ENCODE measurements at places on chromosomes 2 and 18. TPM values are rescaled to one million over a fixed set of nuclear protein-coding genes. Genes with fewer than 3 reads are reported as not detected.
A peak's percentile ranks its signal among the peaks of the same experiment; 100 is the strongest.

DNA sequence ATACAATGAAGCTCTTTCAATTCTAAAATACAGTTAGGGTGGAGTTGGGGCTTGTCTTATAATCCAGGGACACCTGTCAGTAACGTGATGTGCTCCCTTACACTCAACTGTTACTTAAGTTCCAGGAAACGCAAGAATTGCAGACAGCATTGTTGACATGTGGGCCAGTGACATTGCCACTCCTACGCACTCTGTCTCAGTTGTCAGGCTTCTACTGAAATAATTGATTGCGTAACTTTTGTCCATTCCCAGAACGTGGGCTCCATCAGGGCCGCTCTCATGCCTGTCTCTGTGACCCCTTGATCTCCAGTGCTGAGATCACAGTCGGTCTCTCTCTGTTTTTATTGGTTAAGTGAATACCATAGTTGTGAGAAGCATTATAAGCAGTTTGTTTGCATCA lies 487.8 kb downstream of the GALR1 start:
- no peaks in the 10 kb centered on the region for H3K4me1 ChIP-seq
- DNase-seq = no peak
- H3K27ac ChIP-seq = no peak overlapping the region
- H3K36me3 ChIP-seq = no peaks in the 10 kb centered on the region
- H3K27me3 ChIP-seq = no peaks in the 10 kb centered on the region
- H3K4me3 ChIP-seq = no peak overlapping the region

DNA sequence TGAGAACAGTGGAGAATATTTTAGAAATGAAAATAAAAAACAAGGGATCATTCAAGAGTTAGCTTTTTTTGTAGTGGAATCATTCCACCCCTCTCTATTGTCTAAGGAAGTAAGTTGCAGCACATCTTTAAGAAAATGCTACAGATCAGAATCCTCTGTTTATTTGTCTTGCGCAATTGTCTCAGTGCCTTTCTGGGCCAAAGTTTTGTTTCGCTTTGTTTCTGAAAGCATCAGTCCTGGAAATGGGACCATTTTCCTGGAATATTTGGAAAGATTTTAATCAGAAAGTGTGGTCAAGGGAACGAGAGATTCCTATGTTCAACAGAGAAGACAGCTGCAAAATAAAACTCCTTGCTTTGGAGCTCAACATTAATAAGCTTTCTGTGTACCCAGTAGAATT lies 74.0 kb downstream of the NRXN1 start:
- H3K4me3 ChIP-seq = no peak overlapping the region
- no peaks in the 10 kb centered on the region for H3K36me3 ChIP-seq
- no peaks in the 10 kb centered on the region for H3K4me1 ChIP-seq
- no peaks in the 10 kb centered on the region for H3K27me3 ChIP-seq

DNA sequence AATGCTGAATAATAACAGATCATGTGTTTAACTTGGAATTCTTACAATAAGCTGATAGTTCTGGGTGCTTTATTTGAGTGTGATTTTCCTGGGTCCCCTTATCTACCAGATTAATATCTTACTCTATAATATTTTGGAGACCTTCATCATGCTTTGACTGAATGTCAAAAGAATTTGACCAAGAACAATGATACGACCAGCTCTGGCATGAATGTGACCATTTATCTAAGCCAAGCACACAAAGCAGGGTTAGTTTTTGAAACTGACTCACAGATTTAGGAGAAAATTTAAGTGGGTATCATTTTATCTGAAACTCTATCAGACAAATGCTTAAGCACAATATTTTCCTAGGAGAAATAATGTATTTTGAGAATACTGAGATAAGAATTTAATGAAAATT lies 677.0 kb downstream of the NYAP2 start:
- H3K27me3 ChIP-seq = no peaks in the 10 kb centered on the region
- H3K36me3 ChIP-seq = no peaks in the 10 kb centered on the region
- no peak overlapping the region for H3K27ac ChIP-seq
- DNase-seq = no peak

DNA sequence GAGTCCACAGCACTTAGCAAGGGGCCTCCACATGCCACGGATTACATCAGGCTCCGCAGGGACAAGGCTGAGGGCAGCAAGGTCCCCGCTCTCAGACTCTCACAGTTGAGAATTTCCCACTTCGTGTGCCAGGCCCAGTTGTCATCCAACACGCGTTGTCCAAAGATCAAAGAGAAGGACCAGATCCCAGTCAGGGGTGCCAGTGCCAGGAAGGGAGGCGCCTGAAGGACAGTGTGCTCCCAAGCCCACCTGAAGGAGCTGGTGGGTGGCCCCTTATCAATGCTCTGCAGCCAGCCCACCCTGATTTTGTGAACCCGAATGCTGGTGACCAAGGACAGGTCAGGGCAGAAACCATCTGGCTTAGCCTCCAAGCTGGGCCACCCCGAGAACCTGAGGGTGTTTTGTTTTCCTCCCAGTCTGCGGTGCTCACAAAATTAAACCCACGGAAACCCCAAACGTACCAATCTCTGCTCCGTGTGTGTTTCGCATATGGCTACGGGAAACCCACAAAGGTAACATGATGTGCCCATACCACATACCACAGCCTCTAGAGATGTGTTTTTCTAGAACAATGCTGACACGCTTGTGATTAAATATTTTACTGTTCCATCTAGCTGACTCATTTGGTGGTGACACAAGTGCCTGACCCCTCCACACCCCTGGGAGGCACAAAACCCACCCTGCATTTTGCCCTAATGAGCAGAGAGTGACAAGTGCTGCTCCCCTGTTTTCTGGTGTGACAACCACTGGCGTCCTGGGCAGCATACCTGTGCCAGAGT lies 24.5 kb downstream of the CRACDL start:
- H3K4me1 ChIP-seq = peaks cover 47% of the 10 kb centered on the region
- peak; percentile 16 for DNase-seq
- H3K27me3 ChIP-seq = no peaks in the 10 kb centered on the region

- H3K27ac ChIP-seq = peak overlapping the region; percentile 91
- no peak overlapping the region for H3K4me3 ChIP-seq
- H3K36me3 ChIP-seq = no peaks in the 10 kb centered on the region
Measured at GRCh38 chr18:79790996-79791972, 6.5 kb upstream of the KCNG2 start.

DNA sequence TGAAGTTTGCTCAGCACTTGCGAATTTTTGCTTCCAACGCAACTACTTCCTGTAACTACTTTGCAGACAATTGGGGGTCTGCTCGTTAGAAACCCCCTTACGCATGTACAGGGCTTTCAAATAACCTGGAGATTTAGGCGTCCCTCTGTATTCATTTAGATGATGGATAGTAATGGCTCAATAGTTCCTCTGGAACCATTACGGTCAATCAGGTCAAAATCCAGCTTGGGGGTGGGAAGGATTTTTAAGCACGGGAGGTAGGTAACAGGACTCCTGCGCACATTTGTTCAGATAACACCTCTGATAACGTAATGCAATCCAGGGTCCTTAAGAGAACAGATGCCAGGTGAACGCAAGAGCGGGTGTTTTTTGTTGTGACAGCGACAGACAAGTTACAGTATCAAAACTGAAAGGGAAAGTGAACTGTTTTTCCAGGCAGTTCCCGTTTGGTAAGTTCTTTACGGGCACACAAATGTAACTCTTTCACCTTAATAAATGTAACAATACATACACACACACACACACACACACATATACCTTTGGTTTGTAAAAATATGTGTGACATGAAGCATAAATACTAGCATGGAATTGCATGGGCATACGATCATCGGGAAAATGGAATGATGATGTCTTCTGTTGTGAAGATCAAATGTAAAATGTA lies 3.8 kb upstream of the OSR1 start:
- H3K36me3 ChIP-seq = no peaks in the 10 kb centered on the region
- peaks cover 45% of the 10 kb centered on the region for H3K27me3 ChIP-seq
- no peak for DNase-seq
- H3K4me1 ChIP-seq = peaks cover 4% of the 10 kb centered on the region
- peak overlapping the region; percentile 45 for H3K4me3 ChIP-seq
- peak overlapping the region; percentile 7 for H3K27ac ChIP-seq

GRCh38 chr2:230254152-230254881 lies 28.8 kb downstream of the SP140 start:
- no peaks in the 10 kb centered on the region for H3K27me3 ChIP-seq
- H3K4me3 ChIP-seq = no peak overlapping the region

- H3K4me3 ChIP-seq = no peak overlapping the region
- H3K27ac ChIP-seq = no peak overlapping the region
- DNase-seq = no peak
- H3K4me1 ChIP-seq = peaks cover 36% of the 10 kb centered on the region
- no peaks in the 10 kb centered on the region for H3K36me3 ChIP-seq
Measured at GRCh38 chr2:218875692-218876246, 4.9 kb upstream of the WNT10A start.

GRCh38 chr2:71455741-71456569 lies 2.6 kb downstream of the DYSF start:
- no peaks in the 10 kb centered on the region for H3K36me3 ChIP-seq
- peaks cover 16% of the 10 kb centered on the region for H3K4me1 ChIP-seq
- DNase-seq = no peak
- H3K27ac ChIP-seq = no peak overlapping the region
- no peak overlapping the region for H3K4me3 ChIP-seq

GRCh38 chr2:1976112-1976511 lies 231.8 kb upstream of the PXDN start:
- DNase-seq = no peak
- no peaks in the 10 kb centered on the region for H3K27me3 ChIP-seq
- no peak overlapping the region for H3K27ac ChIP-seq
- no peaks in the 10 kb centered on the region for H3K4me1 ChIP-seq
- no peaks in the 10 kb centered on the region for H3K36me3 ChIP-seq

DNA sequence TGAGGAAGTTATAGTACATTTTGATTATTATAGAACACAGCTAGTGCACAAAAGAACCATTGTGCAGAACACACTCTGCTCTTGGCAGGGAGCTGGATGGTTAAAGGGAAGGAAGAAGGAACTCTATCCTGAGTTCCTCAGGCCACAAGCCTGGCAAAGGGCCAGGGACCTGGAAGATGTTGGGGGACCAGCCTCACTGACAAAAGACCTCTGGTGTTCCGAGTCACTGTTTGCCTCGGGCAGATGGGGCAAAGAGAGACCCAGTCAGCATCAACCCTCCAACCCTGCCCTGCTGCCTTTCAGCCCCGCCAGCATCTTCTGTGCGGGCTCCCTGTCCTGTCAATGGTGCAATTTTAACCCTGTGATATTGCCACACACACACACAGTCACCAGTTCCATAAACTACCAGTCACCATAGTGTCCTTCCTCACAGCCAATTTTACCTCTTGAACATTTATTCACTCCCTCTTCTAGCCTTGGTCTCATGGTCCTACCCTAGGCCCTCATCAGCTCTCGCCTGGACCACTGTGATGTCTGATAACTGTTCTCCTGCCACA lies 21.9 kb downstream of the NEMP2 start:
- no peaks in the 10 kb centered on the region for H3K4me1 ChIP-seq
- H3K27me3 ChIP-seq = no peaks in the 10 kb centered on the region
- no peak overlapping the region for H3K27ac ChIP-seq
- H3K36me3 ChIP-seq = no peaks in the 10 kb centered on the region
- DNase-seq = no peak

The METTL4 gene
- 10.3 TPM for total RNA-seq

The HRH4 gene
- 7.5 TPM for total RNA-seq

Data from left lung (tissue), 14 donors.